ENCODE measurements at places on chromosomes 2 and 18. TPM values are rescaled to one million over a fixed set of nuclear protein-coding genes. Genes with fewer than 3 reads are reported as not detected.

DNA sequence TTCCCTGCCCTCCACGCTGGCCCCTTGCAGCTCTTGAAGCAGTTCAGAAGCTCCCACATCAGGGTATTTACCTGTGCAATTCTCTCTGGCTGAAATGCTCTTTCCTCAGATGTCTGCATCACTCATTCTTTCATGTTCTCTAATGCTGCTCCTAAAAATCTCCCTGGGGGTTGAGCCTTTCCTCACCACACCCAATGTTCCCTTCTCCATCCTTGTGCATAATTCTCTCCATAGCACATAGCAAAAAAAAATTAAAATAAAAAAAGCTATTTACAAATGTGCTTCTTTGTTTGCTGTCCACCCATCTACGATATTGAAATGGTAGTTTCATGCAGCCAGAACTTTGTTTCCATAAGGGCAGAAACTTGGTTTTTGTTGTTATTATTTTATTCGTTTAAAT lies 155.5 kb downstream of the DOK6 start:
- no peak overlapping the region for H3K4me3 ChIP-seq
- H3K27me3 ChIP-seq = no peaks in the 10 kb centered on the region
- H3K4me1 ChIP-seq = no peaks in the 10 kb centered on the region
- no peak for DNase-seq
- H3K27ac ChIP-seq = no peak overlapping the region

GRCh38 chr2:32787207-32787606 lies 159.4 kb downstream of the TTC27 start:
- no peak overlapping the region for H3K27ac ChIP-seq
- no peaks in the 10 kb centered on the region for H3K4me1 ChIP-seq
- no peak for DNase-seq

The VWC2L gene
- total RNA-seq = not detected

The MAP3K19 gene
- total RNA-seq = not detected

The ACTR1B gene
- 61.9 TPM for total RNA-seq

The DNMT3A gene
- total RNA-seq = 20.0 TPM

DNA sequence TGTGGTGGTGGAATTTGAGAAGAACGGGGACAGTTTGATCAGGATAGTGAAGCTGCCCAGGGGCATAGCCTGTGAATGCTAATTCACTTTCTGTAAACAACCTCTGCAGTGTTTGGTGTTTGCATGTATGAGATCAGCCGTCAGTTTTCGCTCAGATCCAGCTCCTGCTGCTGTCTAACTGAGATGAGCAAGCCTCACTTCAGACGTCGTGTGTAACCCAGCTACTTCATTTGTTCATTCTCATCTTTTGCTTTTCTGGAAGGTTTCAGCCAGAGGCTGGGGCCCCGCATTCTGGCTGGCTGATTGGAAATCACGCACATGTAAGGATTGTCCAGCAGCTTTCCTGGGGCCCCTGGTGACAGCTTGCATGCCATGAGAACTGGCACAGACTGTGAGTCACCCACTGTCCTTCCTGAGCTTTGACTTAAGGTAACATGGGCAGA lies 48.9 kb downstream of the LDLRAD4 start:
- H3K36me3 ChIP-seq = no peaks in the 10 kb centered on the region
- H3K27ac ChIP-seq = peak overlapping the region; percentile 94
- H3K27me3 ChIP-seq = no peaks in the 10 kb centered on the region
- DNase-seq = no peak
